ENCODE measurements at places on chromosomes 7 and 10. TPM values are rescaled to one million over a fixed set of nuclear protein-coding genes. Genes with fewer than 3 reads are reported as not detected.
A peak's percentile ranks its signal among the peaks of the same experiment; 100 is the strongest.

GRCh38 chr7:151312831-151313809 lies 28.5 kb upstream of the NUB1 start:
- no peak for DNase-seq

GRCh38 chr7:110442381-110442837 lies 648.5 kb upstream of the LRRN3 start:
- no peak for DNase-seq

- peak; percentile 63 for DNase-seq
These were observed 983.7 kb downstream of the GATA3 start for GRCh38 chr10:9038146-9038714.

GRCh38 chr10:132940791-132941465 lies 1.4 kb downstream of the CFAP46 start:
- DNase-seq, result no peak

The OPALIN gene
- total RNA-seq, result not detected

The FAM25C gene
- total RNA-seq, result not detected
